Hematopoietic multipotent progenitor cell treated with erythropoietin and hydrocortisone succinate and interleukin-3 and kit ligand, for 8 days (in vitro differentiated cells): ENCODE measurements at places on chromosomes 7 and 10.

DNA sequence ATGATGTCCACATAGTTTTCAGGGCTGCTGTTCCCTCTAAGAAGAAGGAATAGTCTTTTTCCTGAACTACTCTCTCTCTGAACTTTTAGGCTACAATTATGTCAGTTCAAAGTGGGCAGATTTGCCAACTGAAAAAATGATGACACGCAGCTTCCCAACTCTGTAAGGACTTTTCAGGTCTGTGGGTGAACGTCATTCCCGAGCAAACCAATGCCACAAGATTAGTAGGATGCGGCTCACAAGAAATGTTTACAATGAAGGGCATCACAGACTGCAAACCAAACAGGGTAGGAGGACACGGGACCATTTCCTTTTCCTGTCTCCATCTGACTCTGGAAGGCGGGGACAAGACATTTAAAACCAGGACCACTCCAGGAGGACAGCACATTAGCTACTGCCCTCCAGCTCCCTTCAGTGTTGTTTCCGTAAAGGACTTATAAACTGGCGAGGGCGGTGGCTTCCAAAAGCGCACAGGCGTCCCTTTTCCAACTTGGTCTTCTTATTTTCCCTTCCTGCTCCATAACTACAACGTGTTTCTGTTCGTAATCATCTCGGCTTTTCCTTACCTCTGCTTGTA, 539 bp upstream of the MKLN1 start:
- peak; percentile 60 for DNase-seq

- peak; percentile 74 for DNase-seq
These were observed 48.6 kb upstream of the PPIF start for GRCh38 chr10:79298403-79299244.

GRCh38 chr7:37633048-37633447, 50.5 kb upstream of the GPR141 start:
- DNase-seq = no peak

DNA sequence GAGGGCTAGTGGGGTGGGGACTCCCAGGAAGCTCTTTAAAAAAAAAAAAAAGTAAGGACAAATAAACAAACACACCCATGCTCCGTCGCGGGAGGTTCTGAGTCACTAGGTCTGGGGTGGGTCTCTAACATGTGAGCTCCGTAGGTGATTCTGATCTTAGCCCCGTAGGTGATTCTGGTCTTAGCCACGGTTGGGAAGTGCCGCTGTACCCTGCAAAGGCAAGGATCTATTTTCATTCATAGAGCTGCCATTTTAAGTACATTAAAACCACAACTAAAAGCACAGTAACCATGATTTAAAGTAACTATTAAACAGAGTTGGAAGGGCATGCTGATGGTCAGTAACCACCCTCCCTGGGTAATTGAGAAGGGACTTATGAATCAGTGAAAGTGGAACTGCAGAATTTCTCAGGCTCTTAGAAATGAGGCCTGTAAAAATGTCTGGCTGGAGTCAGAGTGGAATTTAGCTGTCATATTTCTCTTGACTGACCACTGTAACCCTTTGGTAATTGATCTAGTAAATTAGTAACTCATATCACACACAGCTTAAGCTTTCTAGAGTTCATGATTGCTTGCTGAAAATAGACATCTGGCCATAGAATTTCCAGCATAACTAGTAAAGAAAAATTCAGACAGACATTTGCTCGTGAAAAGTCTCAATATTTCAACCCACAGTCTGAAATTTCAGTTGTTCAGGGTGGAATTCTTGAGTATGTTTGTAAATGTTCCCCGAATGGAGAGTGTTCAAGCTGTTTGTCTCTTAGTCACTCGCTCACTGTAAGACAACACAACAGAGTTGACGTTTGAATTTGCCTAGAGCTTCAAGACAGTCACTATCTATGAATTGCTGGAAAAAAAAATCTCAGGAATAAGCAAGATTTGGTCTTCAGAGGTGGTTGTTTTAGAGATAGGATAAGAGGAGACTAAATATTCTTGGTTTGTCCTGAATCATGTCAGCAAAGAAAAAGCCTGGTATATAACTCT, 34.2 kb upstream of the TCF7L2 start:
- no peak for DNase-seq

DNA sequence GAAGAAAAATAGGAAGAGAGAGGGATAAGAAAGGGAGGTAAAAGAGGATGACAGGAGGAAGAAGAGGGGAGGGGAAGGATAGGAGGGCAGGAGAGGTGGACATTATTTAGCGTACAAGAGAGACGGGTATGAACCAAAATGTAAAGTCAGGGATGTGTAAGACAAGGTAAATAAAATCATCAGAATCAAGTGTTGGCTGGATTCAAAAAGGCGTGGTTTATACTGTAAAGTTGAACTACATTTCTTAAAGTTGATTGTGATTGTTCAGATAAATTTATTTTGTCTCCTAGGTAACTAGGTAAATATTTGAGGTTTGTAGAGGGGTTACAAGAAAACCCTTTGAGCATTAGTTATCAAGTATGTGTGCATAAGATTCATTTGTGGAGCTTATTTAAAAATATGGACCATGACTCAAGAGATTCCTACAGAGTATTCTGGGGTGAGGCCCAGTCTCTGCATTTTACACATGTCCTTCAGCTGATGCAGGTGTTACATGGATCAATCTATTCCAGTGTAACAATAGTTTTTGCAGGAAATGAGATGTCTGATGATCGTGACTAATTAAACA, 512.1 kb upstream of the MBL2 start:
- no peak for DNase-seq

DNA sequence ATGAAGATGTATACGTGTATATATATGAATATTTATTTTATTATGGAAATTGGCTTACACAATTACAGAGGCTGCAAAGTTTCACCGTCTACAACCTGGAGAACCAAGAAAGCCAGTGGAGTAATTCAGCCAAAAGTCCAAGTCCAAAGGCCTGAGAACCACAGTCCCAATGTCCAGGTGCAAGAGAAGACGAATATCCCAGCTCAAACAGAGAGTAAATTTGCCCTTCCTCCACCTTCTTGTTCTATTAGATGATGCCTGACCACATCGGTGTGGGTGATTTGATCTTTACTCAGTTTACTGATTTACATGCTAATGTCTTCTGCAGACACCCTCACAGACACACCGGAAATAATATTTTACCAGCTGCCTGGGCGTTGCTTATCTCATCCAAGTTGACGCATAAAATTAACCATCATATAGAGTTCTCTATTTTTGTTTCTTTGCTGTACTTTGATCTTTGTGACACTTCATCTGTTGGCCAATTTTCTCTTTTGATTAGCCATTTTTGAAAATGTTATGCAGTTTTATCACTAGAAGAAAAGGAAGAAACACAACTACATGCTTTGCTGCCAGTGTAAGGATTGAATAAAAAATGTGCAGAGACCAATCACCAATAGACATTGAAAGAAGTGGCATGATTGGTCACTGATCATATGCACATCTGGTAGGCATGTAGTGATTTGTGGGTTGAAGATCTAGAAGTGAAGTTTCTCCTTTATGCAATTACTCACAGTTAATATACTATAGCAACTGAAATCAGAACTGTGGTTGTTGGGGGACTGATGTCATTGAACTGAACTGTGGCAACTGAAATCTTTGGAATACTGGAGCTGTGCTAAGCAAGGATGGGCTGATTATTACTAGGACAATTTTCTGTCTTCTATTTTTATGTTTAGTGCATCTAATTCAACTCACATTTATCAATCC, 68.5 kb downstream of the EPDR1 start:
- no peak for DNase-seq

DNA sequence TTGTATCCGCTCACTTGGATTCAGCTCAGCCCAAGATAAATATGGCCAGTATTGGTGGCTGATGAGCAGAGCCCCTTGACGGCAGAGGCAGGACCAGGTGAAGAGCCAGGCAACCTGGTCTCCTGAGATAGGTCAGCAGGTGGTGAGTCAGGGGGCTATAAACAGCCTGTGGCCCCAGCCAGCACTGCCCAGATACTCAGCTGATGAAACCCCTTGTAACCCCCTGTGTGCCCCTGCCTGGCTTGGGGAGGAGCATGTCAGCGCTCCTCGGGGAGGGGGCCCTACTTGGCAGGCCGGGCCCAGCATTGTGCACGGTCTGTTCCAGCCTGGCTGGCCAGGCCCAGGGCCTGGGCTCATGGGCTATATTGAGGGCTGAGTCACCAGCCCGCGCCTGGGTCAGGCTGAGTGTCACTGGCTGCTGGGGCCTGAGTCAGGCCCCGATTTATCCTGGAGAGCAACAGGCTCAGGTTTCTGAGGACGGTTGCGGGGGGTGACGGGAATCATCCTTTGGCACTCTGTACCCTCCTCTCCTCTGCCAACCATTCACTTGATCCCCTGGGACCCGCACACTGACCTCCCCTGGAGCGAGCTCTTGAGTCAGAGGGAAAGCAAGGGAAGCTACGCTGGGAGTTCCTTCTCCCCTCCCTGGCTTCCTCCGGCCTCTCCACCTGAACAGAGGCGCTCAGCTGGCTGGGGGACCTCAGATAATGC, 2.8 kb upstream of the FLNC start:
- no peak for DNase-seq

DNA sequence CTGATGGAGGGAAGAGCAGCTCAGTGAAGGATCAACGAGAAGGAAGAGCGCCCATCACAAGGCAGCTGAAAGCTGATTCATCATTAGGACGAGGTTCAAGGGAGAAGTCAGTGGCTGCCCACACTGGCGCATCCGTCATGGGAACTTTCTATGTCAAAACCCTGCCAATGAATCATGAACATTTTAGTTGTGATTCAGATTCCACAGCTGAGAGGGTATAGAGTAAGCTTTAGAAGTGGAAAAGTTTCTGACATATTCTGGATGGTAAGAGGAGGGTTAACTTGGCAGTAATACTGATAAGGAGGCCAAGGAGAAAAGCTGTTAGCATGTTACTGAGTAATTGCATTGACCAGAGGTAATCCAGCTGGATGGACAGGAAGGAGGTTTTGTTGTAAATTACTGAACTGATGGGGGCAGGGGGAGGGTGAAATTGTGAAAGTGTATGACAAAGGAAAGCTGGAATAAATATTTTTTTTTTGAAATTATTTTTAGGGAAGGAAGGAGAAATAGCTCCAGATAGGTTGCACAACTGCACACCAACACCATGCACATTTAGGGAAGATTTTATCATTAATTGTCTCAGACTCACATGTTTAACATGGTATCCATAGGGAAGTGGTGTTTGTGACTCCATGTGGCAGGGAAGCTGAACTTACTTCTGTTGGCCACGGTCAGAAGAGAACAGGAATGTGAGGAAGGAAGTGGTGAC, 78.3 kb upstream of the NRP1 start:
- no peak for DNase-seq

DNA sequence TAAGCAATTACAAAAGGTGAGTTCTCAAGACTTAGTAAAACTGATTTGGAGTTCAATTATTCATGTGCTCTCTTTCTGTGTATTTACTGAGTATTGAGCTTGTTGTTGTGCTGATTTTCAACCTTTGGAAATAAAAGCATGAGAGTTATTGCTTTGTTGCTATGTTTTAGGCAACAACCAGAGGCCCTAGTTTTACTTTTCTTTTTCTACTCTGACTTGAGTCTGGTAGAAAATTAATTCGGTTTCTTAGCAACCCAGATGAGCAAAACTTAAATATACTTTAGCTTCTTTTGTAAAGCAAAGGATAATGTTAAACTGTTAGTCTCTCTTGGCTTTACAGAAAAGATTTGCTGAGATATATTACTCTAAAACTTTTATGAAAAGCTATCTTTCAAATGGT, 66.4 kb upstream of the SCIN start:
- no peak for DNase-seq

DNA sequence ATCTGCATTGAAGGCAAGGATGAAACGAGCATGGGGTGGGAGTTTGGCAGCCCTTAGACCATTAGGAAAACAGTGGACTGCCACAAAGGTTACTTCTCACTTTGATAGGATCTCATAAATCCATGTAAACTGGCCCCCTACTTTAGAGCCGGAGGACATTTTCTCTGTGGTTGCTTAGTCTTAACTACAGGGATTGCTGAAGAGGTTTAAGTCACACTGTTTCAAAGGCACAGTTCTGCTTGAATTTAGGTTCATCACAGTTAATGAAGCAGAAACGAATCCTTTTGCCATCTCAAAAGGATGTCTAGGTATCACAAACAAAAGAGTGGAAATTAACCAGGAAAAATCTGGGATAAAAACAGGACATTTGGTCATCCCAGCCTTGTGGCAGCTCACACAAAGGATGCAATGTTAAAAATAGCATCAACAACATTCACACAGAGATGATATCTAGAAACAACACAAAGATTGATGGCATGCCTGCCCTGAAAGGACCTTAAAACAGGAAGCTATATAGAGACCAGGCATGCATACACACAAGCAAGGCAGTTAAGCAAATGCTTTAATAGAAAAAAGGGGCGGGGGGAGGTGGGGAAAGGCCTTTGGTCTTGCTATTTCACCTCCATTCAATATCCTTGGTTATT, 74.0 kb downstream of the DOCK4 start:
- DNase-seq = no peak

GRCh38 chr7:98655611-98656010, 38.5 kb downstream of the NPTX2 start:
- DNase-seq = no peak

GRCh38 chr7:76225379-76225778, 23.7 kb downstream of the SRRM3 start:
- DNase-seq = peak; percentile 45

DNA sequence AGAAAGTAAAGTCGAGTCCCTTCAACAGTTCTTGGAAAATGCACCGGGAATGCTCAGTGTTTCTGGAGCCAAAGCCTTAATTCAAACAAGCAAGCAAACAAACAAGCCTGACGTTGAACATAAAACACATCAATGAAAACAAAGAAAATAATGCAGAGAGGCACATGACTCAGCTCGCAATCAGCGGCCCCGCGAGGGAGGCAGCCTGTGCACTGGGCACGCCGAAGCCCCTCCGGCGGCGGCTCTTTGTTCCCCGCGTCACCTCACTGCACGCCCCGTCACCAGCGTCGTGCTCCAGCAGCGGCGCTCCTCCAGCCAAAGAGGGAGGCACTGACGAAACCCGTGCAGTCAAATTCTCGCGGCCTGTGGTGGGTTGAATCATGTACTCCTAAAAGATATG, 151.5 kb downstream of the DNAJB6 start:
- no peak for DNase-seq

DNA sequence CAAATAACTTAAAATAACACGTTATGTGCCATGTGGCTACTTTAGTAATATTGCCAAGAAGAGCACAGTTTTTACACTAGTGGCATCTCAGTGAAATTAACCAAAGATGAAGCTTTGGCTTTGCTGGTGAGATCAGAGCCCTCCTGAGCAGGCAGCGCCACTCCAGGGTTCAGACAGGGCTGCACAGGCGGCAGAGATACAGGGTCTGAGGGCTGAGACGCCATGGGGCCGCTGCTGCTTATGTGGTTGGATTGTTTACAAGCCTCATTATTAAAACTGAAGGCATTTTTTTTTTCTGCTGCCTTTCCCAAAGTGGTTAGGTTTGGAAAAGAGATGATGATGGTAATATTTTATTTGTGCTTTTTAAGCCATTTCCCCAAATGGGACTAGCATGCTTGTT, 68.8 kb upstream of the DNAJB6 start:
- no peak for DNase-seq

DNA sequence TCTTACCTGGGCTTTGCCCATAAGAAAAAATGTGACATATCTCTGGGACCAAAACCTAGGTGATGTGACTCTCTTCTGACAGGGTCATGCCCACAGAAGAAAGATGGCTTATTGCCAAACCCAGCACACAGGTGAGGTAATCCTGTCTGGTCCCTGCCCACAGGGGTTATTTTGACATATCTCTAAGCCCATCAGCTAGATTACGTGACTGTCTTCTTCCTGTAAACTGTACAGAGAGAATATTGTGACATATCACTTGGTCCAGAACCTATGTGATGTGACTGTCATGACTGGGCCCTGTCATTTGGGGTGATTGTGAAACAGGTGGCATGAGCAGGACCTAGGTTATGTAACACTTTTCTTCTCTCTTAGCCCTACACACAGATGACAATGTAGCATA, 48.8 kb upstream of the ZNF680 start:
- DNase-seq = no peak

GRCh38 chr7:21543528-21544302, 876 bp downstream of the DNAH11 start:
- peak; percentile 14 for DNase-seq
